ENCODE measurements at places on chromosomes 7 and 10. TPM values are rescaled to one million over a fixed set of nuclear protein-coding genes. Genes with fewer than 3 reads are reported as not detected.

The PAPSS2 gene
- total RNA-seq: 12.3 TPM

The WEE2 gene
- 0.22 TPM for total RNA-seq

The SUV39H2 gene
- 19.4 TPM for total RNA-seq

The HYAL4 gene
- total RNA-seq: not detected

The CHST15 gene
- 46.2 TPM for total RNA-seq

DNA sequence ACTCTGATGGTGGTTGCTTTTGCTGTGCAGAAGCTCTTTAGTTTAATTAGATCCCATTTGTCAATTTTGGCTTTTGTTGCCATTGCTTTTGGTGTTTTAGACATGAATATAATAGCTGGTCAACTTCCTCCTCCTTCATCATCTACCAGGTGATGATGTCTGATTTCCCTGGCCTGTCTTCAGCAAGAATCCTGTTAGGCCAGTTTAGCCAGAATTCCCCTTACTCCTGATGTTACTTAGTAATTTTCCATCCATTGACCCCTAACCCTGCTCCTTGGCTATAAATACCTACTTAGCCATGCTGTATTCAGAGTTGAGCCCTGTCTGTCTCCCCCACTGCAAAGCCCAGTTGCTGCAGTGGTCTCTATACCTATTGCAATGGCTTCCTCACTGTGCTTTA, 91.4 kb downstream of the ZNF777 start:
- no peak for DNase-seq

- DNase-seq: no peak
Observed at GRCh38 chr10:97372233-97372875, 28.8 kb downstream of the RRP12 start.

DNA sequence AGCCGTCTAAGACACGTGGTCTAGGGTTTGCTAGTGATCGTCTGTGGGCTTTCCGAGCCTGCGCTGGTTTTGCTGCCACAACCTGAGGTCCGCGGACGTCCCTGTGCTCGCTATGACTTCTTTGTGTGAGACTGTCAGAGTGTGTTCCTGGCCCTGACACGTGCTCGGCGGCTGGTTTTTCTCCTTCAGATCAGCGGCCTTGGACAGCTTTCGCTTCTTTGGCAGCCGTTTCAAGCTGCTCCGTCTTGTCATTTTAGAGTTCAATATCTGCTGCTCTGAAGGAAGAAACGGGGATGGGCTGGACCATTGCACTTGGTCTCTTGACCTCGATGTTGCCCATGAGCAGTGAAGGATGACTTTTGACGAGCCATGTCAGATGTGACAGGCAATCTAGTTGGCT, 147.3 kb downstream of the MGMT start:
- DNase-seq: no peak

DNA sequence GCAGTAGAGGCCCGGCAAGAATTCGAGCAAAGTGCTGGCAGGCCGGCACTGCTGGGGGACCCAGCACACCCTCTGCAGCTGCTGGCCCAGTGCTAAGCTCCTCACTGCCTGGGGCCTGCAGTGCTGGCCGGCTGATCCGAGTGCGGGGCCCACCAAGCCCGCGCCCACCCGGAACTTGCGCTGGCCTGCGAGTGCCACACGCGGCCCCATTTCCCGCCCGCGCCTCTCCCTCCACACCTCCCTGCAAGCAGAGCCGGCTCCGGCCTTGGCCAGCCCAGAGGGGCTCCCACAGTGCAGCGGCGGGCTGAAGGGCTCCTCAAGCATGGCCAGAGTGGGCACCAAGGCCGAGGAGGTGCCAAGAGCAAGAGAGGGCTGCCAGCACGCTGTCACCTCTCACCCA, 3.1 kb downstream of the DYDC2 start:
- DNase-seq: no peak

DNA sequence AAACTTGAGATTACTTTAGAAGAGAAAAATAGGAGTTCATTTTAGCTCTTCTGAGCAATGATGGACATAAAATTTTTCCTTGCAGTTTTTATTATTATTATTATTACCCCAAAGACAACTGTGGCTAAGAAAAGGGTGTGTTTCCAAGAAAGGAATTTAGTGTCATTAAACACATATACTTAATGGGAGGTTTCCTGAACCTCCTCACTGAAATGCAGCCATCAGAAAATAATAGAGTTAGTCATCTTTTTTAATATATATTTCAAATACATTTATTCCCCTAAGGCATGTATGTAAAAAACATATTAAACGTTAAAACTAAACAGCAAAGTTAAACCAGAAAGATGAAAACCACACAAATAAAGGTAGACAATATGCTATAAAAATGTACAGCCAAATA, 66.8 kb downstream of the CRPPA start:
- DNase-seq: no peak

DNA sequence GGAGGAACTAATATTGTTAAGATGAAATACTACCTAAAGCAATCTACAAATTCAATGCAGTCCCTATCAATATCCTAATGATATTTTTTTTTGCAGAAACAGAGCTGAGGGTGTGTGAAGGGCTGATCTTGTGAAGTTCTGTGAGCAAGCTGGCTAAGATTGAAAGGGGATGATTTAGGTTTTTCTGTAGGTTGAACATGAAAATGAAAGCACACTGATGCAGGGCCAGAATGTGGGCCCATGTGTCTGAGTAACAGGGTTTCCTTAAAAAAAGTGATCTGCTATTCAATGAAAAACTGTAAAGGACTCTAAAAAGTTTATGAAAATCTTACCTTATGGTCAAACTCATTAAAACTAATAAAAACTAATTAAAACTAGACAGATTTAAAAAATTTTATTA, 47.4 kb downstream of the GRB10 start:
- DNase-seq: no peak

DNA sequence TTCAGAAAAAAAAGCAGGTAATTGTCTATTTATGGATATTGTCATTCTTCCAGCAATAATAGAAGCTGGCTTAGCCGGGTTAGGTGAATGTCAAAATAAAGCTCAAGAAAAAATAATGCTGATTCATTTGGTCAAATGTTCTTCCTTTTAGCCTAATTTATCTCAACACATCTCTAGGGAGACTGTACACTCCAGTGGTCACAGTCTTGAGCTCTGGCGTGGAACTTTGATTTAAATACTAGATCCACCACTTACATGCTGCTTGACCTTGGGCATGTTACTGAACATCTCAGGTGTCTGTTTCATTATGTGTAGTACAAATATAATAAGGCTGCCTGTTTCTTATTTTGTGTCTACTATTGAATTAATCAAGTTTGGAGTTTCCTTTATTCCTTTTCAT, 22.0 kb downstream of the PRTFDC1 start:
- DNase-seq: no peak

- no peak for DNase-seq
Observed at GRCh38 chr7:108234281-108234680, 104.1 kb upstream of the LAMB4 start.

DNA sequence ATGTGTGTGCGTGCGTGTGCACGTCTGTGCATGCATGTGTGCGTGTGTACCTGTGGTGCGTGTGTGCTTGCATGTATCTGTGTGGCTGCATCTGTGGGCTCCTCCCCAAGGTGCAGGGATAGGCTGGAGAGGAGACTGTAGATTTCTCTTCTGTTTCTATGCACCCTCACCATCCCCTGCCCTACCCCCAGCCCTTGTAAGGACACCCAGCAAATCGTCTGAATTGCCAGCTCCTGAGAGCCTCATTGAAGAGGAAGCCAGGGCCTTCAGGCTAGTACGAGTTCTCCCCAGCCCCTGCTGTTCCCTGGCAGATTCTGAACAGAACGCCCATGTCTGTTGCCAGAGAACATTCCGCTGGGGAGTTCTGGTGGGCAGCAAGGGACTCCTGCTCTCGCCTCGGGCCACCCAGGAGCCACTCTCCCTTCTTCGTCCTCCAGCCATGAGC, 17.0 kb upstream of the TRIM8 start:
- no peak for DNase-seq

GRCh38 chr10:116907245-116907987, 58.1 kb downstream of the ENO4 start:
- DNase-seq: no peak

DNA sequence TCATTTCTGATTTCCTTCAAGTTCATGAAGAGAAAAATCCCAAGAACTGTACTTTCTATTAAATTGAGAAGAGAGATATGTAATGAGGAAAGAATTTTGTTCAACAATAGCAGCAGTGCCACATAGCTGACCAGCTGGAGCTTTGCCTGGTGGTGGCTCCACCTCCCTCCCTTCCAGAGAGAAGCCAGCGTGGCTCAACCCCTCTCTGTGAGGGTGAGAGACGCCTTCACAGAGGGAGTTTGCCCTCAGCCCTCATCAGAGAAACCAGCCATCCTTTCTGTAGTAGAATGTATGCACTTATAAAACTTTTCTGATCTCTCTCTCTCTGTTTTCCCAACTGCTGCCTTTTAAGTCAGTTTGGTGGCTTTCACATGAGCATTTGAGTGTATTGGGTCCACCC, 20.5 kb upstream of the COL1A2 start:
- DNase-seq: no peak

Measured in spinal cord (tissue), 10 donors.